HuH-7 (cell line): ENCODE measurements at places on chromosomes 11 and 22.
A peak's percentile ranks its signal among the peaks of the same experiment; 100 is the strongest.

DNA sequence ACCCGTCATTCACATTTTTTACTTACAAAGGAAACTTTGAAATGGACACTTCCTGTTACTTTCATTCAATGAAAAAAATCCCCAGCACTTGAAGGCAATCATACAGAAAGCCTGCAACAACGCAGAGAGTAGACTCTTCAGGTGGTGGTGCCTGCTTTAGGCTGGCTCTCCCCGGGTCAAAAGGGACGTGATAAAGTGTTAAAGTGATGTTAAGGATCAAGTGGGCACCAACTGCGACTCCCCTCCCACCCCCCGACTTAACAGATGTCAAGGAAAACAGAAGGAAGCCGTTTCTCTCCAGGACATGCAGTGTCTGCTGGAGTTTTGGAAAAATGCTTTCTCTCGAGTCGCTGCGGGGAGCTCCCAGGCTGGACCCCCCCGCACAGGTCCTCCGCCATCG lies 414 bp upstream of the PNPLA3 start:
- DNase-seq: peak; percentile 18

DNA sequence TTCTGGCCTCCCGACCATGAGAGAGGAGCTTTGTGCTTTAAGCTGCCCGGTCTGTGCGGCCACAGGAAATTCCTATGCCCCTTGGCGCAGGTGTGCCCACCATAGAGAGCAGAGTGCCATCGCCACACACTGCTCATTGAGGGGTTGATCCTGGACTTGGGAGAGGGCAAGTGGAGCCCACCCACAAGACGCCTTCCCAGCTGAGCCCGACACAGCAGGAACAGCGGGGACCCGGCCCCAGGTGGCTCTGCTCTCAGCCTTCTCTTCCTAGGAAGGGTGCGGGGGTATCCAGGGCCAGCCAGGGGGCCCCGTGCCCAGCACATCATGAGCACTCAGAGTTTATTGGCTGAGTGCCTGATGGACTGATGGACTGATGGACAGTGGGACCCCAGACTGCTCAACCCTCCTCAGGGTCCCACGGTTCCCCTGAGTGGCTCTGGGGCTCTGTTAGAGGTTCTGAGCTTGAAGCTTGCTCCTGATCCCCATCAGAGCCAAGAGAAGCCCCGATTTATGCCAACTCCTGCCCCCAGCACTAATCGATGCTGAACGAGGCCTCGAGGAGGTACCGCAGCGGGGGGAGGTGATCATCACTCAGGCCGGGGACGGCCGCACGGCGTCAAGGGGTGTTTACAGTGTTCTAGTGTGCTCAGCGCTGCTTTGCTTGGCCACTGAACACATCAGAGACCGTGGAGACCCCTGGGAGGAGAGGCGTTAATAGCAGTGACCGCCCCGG lies 13.5 kb upstream of the MRGPRD start:
- DNase-seq: no peak

DNA sequence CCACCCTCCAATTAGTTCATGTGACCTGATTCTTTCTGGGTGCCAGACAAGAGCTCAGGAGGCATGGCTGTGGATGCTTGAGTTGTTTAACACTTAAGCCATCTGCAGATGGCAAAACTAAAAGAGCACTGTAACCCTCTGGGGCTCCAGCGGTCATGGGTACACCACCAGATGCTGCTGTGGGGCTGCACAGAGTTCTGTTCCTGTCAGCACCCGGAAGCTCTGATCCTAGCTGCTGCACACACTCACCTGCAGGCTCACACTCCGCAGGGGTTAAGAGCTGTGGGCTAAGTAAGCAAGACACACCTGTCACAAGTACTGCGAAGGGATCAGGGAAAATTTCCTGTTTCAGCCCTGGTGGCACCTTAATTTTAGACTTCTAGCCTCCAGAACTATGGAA lies 307.8 kb downstream of the C11orf87 start:
- no peak for DNase-seq

- DNase-seq: no peak
Measured at GRCh38 chr11:124483422-124483821, 37.9 kb upstream of the OR8B8 start.

DNA sequence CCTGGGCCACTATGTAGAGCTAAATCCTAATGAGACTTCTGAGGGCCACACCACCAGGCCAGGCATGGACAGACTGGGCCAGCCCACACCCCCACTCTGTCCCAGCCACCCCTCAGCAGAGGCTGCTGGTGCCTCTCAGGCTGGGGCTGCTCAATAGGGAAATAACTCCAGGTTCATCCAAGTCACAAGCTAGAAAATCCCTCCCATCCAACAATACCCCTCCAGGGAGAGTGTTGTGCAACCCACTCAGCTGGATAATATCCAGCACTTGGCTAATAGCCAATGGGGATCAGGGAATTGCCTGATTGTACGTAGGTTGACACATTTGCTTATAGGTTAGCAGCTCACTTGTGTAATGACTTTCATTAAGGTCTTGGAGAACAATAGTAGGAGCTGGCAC lies 64.1 kb upstream of the WNT11 start:
- DNase-seq: no peak

DNA sequence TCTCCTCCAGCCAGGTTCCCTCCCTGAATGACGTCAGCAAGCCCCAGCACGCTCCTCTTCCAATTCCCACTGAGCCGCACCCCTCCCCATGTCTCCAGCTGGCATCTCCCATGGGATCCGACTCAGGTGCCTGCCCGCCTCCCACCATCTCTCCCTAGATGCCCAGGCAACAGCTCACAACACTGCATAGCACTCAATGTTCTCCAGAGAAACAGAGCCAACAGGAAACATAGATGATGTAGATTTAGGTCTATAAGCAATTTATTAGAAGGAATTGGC lies 532.3 kb downstream of the BRD1 start:
- no peak for DNase-seq

DNA sequence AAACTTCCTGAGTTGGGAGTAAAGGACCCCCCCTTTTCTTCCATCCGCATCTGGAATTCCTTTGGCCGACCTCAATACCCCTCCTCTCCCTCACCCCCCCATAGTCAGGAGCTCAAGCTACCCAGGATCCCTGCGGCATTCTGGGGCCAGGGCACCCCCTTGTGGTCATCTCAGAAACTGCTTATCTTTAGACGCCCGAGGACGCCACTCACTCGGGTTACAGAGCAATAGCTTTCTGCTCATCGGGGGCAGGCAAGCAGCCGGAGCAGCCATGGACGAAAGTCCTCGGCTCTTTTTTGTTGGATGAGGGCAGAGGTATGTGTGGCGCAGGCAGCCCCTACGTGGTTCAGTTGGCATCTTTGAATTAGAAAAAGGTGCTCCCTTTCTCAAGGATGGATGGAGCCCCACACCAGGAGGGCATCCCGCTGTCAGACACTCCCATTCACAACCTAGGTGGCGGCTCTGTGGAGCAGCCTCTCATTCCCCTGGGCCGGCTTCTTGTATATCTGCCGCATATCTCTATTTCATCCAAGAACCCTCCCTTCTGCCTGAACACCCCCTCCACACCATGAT lies 2.3 kb downstream of the C1QTNF5 start:
- DNase-seq: peak; percentile 93

DNA sequence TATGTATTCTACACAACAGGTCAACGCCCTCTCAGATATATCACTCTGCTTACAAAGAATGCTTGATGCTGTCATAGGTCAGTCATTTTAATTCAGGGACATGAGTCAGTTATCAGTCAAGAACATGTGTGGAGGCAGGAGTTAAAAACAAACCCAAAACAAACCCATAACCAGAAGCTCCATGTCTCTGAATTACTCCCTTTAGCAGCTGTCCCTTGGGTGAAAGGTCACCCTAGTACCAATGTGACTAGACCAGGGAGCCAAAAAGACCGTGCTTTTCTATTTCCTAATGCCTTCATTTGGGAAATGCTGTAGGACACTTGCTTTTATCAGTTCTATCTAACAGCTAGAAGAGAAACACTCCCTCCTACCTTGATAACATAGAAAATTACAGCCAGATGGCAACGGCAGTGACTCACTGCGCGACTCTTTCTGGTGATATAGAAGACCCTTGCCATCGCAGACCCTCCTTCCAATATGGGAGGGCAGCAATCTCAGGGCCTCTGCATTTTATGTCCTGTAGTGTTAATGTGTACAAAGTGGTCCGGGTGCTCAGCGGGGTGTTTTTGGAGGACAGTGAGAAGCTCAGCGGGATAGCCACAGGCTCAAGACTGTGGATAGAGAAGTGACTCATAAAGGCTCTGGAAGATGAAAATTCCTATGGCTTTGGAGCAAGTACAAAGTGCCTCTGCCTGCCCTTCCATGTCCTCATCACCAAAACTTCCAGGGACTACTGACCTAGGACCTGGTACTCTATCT lies 24.8 kb downstream of the APOL5 start:
- DNase-seq: no peak

DNA sequence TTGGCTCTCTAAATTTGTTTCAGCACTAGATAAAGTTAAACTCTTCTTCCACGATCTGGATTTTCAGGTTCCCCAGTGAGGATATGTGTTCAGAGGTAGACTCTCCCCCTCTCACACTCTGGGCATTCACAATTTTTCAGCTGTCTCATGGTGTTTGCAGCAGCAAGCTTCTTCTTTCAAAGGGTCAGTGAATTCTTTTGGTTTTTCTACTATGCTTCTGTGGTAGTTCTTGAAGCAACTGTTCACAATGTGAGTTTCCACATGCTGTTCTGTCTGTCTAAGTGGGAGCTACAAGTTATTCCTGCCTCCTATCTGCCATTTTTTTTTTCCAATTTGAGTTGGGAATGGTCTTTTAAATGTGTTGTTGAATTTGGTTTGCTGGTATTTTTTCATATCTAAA lies 25.4 kb downstream of the CNTF start:
- DNase-seq: no peak

GRCh38 chr22:25746012-25746373 lies 4.0 kb downstream of the MYO18B start:
- no peak for DNase-seq

DNA sequence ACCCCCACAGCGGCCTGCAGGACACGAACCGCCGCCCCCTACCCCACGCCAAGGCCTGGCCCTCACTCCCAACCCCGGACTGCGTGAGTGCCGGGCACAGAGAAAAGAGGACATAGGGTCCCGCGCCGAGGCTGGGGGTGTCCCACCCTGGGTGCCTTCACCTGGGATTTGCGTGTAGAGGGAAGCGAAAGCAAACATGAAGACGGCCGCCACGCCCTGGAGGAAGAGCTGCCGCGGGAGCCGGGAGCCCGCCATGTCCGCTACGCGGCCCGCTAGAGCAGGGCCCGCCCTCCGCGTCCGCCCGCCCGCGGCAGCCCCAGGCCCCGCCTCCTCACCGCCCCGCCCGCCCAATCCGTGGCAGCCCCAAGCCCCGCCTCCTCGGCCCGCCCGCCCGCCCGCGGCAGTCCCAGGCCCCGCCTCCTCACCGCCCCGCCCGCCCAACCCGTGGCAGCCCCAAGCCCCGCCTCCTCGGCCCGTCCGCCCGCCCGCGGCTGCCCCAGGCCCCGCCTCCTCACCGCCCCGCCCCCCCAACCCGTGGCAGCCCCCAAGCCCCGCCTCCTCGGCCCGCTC lies at the start of gene LMF2:
Gene LMF2 (minus strand): TSS at position 282 of the 570 bp plus-strand sequence. CDS start 27 bp downstream, at position 255.
- DNase-seq: peak; percentile 93

DNA sequence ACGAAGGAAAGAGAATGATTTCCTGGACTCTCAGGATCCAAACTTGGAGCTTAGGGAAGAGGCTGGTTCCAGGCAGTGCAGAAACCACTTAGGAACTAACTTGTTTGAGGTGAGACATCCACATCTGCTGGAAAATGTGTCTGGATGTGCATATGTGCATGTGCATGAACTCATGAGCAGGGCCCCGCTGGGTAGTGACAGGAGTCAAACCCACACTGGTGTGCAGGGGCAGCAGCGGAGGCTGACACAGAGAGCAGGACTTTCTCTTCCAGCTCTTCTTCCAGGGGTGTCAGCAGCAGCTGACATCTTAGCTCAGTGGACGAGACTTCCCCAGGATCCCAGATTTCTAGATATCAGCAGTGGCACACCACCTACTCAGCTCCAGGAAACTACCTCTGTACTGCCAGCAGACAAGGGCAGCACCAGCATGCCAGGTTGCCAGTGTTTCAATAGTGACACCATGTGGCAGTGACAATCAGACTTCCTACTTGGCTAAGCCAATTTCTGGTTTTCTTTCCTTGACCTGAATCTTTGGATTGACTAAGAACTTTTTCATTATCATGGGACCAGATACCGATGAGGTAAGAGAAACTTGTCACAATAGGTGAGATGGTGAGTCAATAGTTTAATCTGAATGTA lies 227.5 kb upstream of the ZC3H12C start:
- no peak for DNase-seq

DNA sequence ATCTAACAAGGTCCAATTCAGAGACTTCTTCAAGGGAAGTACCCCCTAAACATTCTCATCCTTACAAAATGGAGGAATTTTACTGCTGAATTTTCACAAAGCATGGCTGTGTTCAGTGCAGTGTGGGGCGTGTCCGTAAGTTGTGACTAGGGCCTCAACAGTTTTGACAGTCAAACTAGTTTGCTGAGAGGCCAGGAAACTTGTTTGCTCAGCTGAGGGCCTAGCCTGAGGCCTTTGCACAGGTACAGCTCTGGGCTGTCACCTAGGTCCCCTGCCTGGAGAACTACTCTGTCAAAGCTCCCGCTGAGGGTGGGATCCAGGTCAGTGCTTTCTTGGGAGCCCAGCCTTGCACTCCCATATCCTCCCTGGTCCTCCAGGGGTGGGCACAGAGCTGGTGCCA lies 27.9 kb downstream of the TCP11L1 start:
- DNase-seq: no peak

- DNase-seq: no peak
Measured at GRCh38 chr11:33013755-33014154, 1.9 kb upstream of the DEPDC7 start.

DNA sequence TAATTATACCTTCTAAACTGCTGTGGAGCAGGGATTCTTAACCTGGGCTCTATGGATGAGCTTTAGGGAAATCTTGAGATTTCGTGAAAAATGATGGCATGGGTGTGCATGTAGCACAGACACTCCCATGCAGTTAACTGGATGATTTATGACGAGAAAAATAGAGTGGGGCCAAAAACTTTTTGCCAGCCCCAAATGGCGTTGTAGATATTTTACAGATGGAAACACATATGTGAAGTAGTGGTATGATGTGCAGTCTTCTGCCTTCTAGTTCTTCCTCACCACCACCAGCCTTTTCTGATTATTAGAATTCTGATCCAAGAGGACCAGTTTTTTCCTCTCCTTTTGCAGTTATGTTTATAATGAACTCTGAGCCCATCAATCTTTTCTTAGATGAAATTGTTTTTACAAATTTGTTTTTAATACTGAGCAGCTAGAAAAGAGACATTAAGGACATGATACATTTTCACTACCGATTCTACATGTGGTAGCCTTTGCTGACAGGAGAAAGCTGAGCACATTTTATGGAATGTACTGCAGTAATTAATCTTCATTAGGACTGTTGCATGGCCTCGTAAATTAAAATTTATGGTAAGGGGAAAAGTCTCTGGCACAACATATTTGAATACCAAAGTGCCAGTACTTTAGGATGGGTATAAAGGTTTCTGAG lies 261.4 kb downstream of the DDX10 start:
- DNase-seq: no peak

GRCh38 chr11:69251639-69252489 lies 42.1 kb upstream of the MYEOV start:
- DNase-seq: no peak

DNA sequence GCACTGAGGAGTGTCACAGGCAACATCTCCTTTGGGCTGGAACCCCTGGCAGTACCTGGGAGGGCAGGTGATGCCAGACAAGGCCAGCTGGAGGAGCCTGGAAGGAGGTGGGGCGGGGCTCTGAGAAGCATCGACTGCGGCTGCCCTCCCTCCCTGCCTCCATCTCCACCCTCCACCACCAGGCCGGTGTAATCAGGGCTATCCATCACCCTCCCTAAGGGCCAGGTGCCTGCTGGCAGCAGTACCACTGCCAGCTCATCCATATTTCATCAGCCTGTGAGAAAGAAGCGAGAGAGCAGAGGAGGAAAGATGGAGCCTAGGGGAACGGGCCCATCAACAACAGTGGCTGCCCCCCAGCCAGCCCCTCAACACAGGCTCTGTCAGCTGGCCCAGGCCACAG lies 51.4 kb upstream of the RASD2 start:
- no peak for DNase-seq
